ENCODE measurements at places on chromosomes 7 and 10.

DNA sequence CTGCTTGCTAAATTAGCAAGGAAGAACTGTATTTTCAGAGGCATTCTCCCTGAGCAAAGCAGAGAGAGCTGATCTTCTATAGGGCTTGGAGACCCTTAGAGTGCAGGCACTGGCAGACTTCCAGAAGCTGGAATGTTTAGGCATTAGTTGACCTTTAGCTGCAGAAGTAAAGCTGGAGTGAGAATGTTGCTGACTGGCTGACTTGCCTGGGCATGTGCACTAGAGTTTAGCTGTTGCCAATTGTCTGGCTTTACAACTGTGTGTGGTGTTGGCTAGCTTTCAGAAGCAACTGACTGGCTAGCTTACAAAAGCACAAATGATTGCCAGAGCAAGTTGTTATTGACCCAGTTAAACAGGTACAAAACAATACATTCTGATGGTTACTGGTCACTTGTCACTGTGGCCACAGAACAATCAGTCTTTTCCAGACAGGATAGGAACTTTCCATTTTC lies 25.1 kb downstream of the FAM13C start:
- DNase-seq, result no peak

- DNase-seq, result no peak
These were observed 10.1 kb downstream of the IRF5 start for GRCh38 chr7:128947854-128948253.

DNA sequence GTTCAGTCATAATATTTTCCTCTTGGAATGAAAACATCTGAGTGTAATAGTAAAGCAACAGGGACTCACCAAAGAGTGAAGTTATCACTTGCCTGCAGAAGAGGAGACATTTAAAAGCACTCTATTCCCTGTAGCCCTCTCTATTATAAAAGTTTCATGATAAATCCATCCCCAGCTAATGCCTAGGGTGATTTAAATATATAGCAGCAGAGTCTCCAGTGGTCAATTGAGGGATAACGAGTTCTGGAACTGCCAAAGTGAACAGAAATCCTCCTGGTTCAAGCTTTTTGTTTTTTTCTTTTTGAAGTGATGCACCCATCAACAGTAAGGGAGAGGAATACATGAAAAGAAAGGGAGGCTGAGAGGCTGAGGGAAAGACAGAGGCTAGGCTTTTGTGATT lies 87.3 kb downstream of the EVX1 start:
- DNase-seq, result no peak

DNA sequence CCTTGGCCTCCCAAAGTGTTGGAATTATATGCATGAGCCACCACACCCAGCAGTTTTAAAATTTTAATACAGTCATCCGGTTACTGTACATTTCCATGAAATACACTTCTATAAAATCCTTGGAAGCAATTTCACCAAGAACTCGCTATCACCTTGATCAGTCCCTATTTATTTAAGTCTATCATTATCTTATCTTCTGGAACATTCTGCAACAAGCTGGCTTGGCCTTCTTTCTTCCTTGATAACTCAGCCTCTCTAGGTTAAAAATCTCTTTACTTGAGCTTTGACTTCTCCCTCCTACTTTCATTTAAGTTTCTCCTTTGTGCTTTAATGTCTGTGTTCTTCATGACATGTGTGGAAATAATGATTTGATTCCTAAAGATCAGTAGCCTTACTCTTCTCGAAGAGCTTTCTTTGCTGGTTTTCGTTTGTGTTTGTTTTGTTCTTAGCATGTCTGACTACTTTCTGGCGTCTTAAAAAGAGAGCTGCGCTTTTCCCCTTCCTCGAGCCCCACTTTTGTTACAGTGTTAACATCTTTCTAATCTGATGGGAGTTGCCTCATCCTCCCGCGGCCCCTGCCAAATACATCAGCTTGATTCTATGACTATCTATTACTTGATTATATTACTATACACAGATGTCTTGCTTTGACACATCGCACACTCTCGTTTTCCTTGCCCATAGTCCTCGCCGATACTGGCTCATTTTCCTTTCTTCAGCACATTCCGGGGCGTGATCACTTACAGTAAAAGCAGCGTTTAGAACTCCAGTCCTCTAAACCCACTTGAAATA lies 11.1 kb upstream of the CALML5 start:
- DNase-seq, result no peak

- no peak for DNase-seq
These were observed 145.9 kb downstream of the ARHGAP12 start for GRCh38 chr10:31782701-31783100.

GRCh38 chr10:96129387-96130325 lies at the start of gene ZNF518A:
ZNF518A (plus strand) TSS chr10:96130297; CDS start chr10:96156323, 26,026 bp downstream.
- DNase-seq, result peak; percentile 79

DNA sequence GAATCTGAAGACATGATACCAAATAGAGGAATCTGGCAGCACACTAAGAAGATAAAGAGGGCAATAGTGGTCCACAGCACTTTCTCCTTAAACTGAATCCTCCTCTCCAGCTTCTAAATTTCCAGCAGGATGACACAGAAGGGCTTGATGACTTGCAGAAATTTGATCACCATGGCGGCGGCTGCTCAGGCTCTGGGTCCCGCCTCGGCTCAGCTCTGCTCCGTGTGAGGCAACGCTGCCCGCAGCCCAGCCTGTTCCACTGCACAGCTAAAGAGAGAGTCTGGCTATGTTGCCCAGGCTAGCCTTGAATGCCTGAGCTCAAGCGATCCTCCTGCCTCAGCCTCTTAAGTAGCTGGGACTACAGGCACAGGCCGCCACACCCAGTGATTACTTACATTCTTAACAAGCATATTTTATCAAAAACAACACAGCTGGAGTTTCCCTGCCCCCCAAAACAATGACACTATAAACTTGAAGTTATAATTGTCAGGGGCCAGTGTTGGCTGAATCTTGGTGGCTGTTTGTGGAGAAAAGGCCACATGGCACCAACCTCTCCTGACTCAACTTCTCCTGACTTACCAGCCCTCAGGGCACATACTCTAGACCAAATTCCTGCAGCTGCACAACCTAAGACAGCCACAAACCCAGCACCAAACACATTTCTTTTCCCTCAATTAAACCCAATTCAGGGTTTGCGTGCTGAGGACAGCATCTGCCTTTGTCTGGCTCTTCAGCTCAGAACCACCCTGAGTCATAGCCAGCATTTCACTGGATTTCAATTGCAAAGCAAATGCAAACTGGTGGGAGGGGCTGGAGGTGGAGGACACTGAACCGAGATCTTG lies 11.6 kb upstream of the TNPO3 start:
- no peak for DNase-seq

GRCh38 chr10:118522791-118523498 lies 72.5 kb downstream of the PRLHR start:
- no peak for DNase-seq

DNA sequence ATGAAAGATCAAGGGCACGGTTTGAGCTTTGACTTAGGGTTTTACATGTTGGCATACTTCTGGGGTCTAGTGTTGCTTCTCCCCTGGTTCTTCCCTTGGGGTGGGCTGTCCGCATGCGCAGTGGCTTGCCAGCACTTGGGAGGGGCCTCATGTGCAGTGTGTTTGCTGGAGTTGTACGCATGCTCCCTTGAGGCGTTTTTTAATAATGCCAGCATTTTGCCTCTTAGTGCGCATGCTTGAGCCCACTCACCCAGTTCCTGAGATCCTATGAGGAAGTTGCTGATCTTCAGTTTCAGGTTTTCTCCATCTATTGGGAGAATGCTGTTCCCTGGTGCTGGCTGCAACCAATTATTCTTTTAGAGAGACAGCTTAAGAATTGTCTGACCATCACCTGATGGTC lies 113.4 kb upstream of the GPR141 start:
- no peak for DNase-seq

DNA sequence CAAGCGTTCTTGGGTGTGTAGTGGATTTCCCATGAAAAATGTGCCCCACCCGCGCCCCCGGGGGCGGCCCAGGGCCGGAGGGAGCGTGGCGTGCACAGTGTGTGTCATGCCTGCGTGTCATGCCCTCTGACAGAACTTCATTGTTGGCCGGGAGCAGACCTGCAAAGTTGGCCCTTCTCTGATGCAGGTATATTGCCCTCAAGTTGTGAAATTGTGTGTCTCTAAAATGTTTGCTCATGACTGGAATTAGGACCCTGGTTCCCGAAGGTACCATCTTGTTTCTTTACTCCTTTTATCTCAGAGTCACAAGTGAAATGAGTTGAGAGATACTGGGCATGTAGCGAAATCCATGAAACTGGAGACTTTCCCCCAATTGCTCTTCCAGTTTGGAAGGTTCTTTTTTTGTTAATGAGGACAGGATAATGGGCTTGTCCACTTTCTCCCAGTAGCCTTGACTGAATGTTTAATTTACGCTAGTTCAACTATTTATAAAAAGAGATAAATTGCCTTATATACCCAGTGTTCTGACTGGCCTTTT lies 26.2 kb downstream of the ADK start:
- DNase-seq, result no peak

DNA sequence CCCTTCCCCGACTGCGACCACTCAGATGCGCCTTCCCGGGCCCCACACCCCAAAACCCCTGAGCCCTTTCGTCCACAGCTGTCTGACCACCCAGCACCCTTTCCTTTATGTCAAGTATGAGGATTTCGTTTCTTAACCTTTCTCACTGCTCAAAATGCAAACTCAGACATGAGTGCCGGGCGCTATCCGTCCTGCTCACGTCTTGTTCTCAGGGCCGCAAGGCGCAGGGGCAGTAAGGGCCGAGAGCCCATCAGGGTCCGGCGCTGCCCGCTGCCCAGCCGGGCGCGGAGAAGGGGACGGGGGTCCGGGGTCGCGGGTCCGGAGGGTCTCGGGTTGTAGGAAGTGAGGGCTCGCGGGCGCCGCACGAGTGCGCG lies 670 bp upstream of the RBM33 start:
- no peak for DNase-seq

GRCh38 chr10:66717231-66717981 lies 208.4 kb upstream of the LRRTM3 start:
- DNase-seq, result no peak

DNA sequence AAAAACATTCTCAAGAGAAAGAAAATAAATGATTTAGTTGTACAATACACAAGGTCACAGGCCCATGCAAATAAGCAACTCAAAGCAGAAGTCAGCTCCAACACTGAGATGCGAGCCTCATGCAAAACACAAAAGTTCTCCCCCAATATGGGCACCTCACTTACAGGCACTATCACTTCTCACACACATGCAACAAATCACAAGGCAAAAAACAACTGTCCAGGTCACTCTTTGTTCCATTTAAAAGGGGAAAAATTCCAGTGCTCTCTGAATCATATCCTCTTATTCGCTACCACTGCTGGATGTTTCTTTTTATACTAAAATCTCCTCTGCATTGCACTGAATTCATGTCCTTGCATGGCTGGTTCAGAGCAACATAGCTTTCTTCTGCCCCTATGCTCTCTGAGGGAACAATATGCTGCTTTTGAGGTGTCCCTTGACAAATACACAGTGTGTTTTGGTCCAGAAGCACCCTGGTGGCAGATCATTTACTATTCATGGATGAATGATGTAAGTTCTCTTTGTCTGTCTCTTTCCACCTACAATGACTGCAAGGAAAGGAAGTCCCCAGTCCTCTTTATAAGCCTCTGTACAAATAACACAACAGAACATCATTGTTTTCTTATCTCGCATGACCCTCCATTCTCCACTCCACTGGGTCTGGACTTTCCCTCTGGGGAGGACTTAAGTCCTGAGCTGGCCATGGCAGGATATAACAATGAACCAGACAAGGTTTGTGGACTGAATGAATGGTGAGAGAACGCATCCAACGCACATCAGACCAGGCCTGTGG lies 85.4 kb upstream of the GSDME start:
- DNase-seq, result no peak

GRCh38 chr7:150974468-150975391 lies 3.4 kb downstream of the KCNH2 start:
- peak; percentile 82 for DNase-seq

DNA sequence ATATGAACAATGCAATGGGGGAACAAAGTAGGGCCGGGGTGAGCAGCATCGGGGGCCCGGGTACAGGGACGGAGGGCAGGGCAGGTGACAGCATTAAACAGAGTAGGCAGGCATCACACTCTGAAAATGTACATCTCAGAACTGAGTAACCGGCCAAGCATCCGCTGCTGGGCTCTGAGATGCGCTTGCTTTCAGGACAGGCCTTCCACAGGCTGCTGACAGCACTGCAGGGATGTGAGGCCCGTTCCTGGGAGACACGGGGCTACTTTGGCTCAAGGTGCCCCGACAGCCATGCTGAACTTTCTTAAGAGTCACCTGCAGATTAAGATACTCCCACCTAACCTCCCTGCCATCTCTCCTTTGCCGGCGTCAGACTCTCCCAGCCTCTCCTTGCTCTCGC lies 64.3 kb upstream of the FGFR2 start:
- no peak for DNase-seq

GRCh38 chr7:102313997-102314780 lies 27.5 kb downstream of the SH2B2 start:
- no peak for DNase-seq

DNA sequence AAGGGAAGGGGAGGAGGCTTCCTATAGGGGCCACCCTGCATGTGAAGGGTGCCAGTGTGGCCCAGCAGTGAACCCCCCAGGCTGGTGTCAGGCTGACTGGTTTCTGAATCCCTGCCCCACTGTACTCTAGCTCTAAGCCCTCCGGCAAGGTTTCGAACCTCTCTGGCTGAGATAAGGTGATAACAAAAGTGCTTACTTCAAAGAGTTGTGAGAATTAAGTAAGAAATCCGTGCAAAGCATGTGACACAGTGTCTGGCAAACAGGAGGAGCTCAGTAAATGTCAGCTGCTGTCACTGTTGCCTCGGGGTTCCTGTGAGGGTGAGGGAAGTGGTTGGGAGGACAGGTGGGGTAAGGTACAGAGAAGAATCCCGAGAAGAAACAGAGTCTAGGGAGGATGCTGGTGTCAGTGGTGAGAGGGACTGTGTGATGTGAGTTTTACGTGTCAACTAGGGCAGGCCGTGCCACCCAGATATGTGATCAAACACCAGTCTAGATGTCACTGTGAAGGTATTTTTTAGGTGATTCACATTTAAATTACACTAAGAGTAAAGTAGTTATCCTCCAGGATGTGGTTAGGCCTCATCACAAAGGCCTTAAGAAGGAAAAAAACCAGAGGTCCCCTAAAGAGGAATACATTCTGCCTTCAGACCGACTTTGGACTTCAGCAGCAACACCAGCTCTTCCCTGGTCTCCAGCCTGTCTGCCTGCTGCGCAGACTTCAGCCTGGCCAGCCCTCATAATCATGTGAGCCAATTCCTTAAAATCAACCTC lies 64.4 kb downstream of the BPGM start:
- peak; percentile 37 for DNase-seq

- DNase-seq, result no peak
These were observed 82.5 kb downstream of the ABLIM1 start for GRCh38 chr10:114575417-114576131.

DNA sequence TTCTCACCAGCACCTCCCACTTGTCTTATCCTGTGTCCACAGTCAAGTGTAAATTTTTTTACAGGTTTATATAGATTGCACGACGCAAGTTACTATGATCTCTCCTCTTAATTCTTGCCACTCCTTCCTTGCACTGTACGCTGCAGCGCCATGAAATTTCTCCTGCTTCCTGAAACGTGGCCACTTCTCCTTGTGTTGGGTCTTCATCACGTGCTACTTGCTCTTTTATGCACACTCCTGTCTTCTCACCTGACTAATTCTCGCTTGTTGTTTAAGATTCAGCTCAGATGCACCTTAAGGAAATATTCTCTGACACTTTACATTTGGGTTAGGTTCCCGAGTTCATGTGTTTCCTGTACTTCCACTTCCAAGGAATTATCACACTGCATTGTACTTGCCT lies 76.5 kb upstream of the ODAD2 start:
- DNase-seq, result no peak
